ENCODE measurements at places on chromosomes 11 and 22.

DNA sequence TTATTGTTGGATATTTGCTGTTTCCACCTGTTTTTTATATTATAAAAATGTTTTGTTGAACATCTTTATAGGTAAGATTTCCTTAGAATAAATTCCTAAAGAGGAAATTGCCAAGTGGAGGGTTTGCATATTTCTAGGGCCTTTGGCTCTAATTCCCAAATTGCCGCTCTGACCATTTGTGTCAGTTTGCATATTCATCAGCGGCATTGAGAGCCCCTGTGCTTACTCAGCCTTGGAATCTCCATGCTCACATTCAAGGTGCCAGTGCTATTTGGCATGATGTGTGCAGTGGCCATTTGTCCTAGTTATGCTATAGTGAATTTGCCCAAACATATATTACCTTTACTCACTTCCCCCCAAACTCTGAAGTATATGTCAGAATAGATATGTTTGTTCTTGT lies 25.5 kb downstream of the KREMEN1 start:
- DNase-seq, result no peak

GRCh38 chr11:66479394-66480116 lies 679 bp upstream of the DPP3 start:
- no peak for DNase-seq

- DNase-seq, result no peak
Measured at GRCh38 chr11:35274909-35275785, 136.2 kb downstream of the CD44 start.

GRCh38 chr11:11157185-11157584 lies 195.9 kb downstream of the CSNK2A3 start:
- DNase-seq, result no peak

- no peak for DNase-seq
Measured at GRCh38 chr22:45397806-45398205, 15.6 kb downstream of the SMC1B start.

GRCh38 chr11:125226706-125227105 lies 62.2 kb downstream of the PKNOX2 start:
- DNase-seq, result no peak

- no peak for DNase-seq
Measured at GRCh38 chr11:122103321-122103720, 12.7 kb downstream of the BLID start.

GRCh38 chr22:45702981-45703380 lies 31.3 kb downstream of the ATXN10 start:
- no peak for DNase-seq

DNA sequence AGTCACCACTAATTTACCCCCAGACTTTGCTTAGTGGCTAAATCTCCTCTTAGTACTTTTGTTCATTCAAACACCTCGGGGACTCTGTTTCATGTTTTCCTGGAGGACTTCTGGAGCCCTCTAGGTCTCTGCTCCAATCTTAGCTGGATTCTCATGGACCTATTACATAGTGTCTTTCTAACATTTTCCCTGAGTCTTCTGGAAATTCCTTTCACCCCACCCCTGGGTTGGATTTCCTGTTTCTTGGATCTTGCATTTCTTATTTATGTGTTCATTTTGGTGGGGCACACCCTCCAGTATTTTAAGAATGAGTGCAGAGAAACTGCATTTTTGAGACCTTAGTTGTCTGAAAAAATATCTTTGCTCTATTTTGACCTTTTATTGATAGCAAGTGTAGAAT lies 220.1 kb downstream of the BLID start:
- no peak for DNase-seq

DNA sequence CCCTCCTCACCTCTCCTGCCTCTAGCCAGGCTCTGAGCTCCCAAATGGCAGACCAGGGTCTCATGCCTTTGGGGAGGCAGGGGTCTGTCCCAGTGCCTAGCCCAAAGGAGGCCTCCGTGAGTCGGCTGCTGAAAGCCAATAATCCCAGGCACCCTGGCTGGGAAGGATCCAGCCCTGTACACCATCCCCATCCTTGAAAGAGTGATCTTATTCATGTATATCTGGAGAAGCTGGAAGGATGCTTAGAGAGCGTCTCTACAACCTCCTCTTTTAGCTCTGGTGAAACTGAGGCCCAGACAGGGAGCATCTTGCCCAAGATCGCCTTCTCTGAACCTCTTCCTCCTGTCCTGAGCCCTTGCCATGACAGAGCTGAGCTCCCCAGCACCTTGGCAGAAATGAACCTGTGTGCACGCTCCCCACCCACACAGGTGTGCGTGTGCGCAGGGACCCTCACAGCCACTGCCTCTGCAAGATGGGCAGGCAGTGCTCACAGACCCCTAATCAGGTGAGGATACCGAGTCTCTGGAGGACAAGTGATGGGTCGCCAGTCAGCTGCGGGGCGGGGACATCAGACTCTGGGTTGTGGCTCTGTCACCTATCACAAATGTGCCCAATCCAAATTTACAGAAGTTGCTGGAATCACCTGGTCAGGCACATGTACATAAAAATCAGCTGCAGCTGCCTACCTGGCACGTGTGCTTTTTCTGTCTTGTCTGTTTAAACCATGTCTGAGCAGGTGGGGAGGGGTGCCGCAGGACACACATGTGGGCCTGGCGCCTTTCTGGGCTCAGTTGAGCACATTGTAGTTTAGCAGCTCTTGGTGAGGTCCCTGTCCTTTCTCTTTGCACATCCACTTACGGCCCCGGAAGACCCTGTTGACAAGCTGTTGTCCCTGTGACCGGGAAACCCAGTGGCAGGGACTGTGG lies 49.3 kb upstream of the WNT7B start:
- DNase-seq, result no peak

DNA sequence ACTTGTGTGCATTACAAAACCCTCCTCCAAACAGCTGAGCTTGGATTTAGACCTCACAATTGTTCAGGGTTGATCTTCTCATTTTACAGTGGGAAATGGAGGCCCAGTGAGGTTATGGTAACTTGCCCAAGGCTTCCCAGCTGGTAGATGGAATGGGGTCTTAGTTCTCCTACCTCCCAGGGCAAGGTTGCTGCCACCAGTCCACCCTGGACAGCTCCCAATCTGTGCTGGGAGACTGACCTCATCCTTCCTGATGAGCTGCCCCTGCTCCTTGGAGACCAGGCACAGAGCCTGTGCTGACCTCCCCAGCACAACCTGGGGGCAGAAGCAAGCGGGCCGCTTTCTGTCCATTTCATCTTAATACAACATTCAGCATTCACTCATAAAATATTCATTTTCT lies 190.7 kb downstream of the ST3GAL4 start:
- DNase-seq, result no peak

DNA sequence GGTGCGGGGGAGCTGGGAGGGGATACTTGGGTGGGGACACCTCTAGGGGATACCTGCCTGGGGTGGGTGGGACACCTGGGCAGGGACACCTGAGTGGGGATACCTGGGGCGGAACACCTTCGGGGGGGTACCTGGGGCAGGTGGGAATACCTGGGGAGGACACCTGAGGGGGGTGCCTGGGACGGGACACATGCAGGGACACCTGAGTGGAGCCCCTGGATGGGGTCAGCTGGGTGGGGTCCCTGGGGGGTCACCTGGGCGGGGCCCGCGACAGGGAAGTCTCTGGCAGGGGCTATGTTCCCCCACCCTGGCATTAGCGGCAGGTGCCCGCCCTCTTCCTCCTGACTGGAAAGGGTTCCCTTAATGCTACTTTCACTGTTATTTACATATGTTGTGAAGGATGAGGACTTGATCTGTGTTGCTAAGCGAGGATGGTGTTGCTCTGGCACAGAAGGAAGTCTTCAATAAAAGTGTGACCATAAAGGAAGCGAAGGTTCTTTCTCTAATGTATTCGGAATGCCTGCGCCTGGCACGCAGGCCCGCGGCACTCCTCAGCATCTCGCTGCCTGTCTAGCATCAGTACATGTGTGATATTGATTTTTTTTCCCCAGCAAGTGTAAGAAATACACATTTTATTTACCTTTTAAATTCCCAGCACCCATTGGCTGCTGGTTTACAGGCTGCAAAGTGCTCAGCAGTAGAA lies 801.7 kb downstream of the BRD1 start:
- no peak for DNase-seq

DNA sequence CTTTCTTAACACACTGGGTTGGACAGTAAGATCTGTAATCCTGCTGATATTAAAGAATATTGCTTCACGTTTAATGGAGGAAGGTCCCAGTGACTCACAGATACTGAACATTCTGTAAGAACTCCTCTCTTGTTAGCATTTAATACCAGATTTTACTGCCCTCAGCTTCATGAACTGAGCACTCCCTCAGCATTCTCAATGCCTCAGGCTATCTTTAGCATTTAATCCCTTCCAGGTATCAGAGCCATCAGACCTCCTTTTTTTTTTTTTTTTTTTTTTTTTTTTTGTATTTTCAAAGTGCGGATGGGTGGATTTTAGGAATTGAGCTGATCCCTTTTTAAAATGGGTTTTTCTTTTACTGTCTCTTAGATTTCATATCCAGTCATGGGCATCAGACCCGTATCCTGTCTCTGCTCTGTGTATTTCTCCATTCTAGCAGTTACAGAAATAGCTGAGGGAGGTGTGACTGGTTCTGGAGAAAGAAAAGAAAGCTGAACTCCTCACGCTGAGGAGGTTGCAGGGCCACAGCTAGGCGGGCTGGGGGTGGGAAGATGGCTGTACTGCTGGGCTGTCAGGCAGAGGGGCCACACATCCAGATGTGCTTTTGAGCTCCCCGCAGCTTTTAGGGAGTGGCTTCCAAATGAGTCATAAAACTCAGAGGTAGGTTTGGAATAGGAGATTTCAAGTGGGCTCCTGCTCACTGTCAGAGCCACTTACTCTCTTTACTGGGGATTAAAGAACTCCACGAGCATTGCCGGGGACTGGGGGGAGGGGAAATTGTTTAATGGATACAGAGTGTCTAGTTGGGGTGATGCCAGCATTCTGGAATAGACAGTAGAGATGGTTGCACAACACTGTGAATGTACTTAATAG lies 97.0 kb downstream of the SYT9 start:
- no peak for DNase-seq

DNA sequence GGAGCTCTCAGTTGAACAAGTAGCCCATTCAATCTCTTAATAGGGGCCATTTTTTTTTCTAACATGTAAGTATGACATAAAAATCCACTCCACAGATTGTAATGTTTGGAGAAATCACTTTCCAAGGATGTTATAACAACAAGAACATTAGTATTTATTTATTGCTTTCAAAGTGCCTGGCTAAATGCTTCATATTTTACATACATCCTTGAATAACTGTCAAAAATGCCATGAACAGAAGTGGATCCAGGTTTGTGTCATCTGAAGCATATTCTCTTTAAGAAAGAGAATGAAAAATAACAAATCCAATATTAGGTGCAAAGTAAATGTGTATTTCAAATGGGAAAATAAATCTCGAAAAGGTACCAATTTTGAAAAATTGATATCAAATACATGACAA lies 344.0 kb upstream of the FAT3 start:
- DNase-seq, result no peak

GRCh38 chr11:16981651-16982194 lies 32.5 kb downstream of the PLEKHA7 start:
- no peak for DNase-seq

GRCh38 chr11:61293867-61294716 lies 1.0 kb downstream of the VWCE start:
- DNase-seq, result peak; percentile 15

DNA sequence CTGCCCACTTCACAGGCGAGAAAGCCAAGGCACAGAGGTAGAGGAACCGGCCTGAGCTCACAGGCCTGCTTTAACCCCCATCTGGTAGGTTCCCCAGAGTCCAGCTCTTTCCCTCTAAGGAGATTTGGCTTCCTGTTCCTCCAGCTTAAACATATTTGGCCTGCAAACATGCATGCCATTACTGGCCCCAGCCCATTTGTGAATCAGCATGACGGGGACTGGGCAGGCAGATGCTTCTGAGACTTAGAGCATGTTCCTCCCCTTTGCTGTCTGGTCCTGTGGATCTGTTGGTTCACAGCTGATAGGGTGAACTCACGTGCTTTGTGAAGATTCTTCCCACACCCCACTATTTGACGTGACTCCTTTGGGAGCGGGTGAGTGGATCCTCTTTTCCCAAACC lies 12.6 kb downstream of the CHST1 start:
- DNase-seq, result no peak

DNA sequence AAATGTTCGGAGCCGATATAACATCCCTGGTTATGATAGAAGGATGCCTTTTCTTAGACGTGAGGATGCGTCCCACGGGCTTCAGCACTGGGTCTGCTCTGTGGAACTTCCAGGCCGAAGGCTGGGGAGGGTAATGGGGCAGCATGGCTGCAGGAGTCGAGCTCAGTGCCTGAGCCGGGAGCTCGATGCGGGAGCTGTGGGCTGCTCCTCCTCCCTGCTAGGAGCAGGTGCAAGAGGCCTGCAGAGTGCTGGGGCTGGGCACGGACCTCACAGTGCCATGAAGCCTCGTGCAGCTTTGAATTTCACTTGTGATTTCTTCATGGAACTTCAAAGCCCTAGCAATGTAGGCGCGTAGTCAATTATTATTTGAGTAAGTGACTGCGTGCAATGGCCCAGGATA lies 6.0 kb downstream of the TUBA8 start:
- DNase-seq, result no peak

DNA sequence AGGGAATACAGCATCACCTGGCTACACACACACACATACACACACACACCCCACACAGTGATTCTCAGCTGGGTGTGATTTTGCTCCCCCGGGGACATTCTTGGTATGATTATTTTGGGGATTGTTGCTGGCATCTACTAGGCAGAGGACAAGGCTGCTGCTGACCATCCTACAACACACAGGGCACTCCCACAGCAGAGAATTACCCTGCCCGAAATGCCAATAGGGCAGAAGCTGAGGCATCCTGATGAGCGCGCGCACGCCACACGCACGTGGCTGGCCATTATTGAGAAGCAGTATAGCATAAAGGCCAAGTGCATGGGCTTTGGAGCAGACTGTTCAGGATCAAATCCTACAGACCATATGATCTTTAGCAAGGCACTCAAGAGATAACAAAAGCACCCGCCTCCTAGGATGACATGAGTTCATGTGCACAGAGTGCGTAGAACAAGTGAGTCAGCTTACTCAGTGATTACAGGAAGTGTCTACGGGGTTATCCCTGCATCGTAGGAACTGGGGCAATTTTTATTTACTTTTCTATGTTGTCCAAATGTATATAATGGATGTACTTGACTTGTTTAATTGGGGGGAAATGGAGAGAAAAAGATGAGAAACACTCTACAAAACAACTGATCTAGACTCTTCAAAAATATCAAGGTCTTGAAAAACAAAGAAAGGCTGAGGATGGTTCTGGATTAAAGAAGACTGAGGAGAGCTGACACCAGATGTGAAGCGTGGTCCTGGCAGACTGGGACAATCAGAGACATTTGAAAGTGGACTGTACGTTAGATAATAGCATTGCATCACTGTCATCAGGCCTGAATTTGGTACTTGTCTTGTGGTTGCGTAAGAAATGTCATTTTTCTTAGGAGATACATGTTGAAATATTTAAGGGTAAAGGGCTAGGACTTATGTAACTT lies 7.2 kb upstream of the EHD1 start:
- DNase-seq, result no peak

GRCh38 chr22:40324468-40325305 lies 21.6 kb upstream of the ADSL start:
- DNase-seq, result no peak

GRCh38 chr11:27107548-27107947 lies 66.9 kb downstream of the BBOX1 start:
- no peak for DNase-seq

- peak; percentile 22 for DNase-seq
Measured at GRCh38 chr22:45284705-45285262, at the start of gene UPK3A. Gene UPK3A (plus strand): TSS chr22:45284949. CDS start chr22:45285014, 65 bp downstream.

Measured in stimulated activated effector memory CD8-positive, alpha-beta T cell treated with anti-CD3 and anti-CD28 coated beads, Interleukin-12 subunit alpha, Interleukin-12 subunit beta, amount 100 ng/mL, for 72 hours (primary cell).